Stimulated activated CD4-positive, alpha-beta T cell treated with anti-CD3 and anti-CD28 coated beads, Interleukin-4, amount 100 ng/mL, for 24 hours (primary cell): ENCODE measurements at places on chromosomes 13 and 19.

GRCh38 chr19:8387688-8388611 is 2.2 kb upstream of the RAB11B start:
- no peak for DNase-seq

- DNase-seq: no peak
Observed at GRCh38 chr19:34416021-34416545, 11.9 kb downstream of the PDCD2L start.

GRCh38 chr13:72295153-72295552 is 428.1 kb upstream of the DACH1 start:
- DNase-seq: no peak

GRCh38 chr13:73364736-73365135 is 305.9 kb downstream of the KLF5 start:
- no peak for DNase-seq

GRCh38 chr19:24178207-24178606 is 91.2 kb downstream of the ZNF254 start:
- DNase-seq: no peak

- no peak for DNase-seq
Observed at GRCh38 chr19:22901431-22902130, 69.5 kb downstream of the ZNF723 start.

DNA sequence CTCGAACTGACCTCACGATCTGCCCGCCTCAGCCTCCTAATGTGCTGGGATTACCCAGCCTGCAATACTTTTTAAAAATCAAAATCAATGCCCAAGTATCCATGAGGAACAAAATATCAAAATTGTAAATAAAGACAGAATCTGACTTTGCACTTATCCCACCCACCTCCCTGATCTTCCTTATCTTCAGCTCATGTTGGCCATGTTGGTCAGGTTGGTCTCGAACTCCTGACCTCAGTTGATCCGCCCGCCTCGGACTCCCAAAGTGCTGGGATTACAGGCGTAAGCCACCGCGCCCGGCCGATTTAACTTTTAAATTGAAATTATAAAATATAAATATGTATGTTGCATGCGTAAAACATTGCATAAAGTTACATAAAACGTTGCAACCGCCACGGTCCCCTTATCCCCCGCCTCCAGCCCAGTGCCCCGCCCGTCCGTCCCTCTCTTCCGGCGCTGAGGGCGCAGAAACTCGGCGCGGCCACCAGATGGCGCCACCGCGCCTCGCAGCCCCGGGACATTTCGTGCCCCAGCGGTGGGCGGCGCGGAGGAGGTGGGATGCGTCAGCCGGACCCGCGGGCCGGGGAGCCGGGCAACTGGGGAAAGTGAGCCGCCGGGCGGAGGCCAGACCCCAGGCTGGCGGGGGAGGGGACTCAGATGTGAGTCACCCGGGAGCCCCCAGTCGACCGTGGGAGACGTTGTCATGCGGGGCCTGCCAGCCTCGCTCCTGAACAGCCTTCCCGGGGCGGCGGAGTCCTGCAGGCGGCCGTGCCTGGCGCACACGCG is 1.5 kb upstream of the GADD45B start:
- DNase-seq: peak; percentile 91

DNA sequence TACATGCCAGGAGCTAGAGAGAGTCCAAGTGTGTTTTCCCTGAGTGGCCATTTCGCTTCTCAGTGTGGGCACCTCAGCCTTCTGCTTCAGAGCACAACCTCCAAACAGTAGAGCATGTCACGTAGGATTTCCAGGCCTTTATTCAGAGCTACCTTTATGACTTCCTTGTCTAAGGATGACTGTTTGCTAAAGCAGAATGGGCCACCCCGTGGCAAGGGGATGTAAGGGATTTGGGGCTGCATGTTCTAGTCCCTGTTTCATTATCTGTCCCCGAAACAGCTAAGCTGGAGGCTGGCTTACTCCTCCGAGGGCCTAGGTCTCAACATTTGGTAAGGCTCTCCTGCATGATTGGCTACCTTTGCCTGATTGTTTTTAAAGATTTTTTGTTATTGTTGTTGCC is 6.0 kb downstream of the RNASEH2B start:
- no peak for DNase-seq

DNA sequence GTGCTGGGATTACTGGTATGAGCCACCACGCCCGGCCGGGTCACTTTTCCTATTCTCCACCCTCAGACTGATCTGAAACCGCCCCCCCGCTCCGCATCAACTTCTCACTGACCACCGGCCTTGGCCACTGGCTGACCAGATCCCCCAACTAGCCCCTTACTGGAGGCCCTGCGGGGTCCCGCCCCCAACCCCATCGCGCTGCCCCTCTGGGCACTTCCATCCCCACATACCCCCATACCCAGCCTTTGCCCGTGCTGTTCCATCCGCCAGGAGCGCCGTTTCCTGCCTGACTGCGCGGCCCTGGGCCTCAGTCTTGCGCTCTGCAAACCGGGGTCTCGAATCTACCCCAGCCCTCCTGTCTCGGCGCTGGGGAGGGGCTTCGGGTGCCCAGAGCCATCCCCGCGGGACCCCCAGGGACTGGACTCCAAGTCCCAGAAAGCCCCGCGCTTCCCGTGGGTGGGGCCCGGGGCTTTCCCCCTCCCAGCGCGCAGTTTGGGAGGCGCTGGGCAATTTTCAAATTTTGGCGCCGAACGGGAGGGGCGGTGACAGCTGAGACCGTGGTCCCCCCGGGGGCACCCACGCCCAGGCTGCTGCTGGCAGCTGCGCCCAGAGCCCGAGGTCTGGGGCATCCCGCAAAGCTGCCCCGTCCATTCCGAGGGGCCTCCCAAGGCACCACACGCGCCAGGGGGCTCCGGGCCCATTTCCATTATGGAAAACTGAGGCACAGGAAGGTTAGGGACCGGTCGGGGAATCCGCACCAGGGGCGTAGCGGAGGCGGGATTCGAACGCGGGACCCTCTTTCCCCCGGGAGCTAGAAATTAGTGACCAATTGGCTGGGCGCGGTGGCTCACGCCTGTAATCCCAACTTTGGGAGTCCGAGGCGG is 5.2 kb upstream of the LMNB2 start:
- DNase-seq: peak; percentile 62

- DNase-seq: no peak
Observed at GRCh38 chr19:1956868-1957492, 16.0 kb downstream of the CSNK1G2 start.

DNA sequence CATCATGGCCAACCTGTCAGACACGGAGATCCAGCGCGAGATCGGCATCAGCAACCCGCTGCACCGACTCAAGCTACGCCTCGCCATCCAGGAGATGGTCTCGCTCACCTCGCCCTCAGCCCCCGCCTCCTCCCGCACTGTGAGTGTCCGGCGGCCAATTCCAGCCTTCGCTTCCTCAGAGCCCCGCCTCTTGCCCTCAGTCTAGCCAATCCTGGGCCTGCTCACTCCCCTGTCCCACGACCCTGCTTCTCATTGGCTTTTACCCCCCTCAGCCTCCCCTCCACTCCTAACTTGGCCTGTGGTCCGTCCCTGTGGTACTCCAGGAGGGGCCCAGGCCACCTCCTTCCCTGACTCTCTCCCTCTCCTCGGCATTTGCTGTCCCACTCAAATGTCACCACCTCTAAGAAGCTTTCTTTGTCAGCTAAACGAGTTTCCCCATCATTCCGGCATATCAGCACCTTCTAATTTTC is 12.3 kb downstream of the HRC start:
- peak; percentile 70 for DNase-seq
